ENCODE measurements at places on chromosomes 3 and 15.

DNA sequence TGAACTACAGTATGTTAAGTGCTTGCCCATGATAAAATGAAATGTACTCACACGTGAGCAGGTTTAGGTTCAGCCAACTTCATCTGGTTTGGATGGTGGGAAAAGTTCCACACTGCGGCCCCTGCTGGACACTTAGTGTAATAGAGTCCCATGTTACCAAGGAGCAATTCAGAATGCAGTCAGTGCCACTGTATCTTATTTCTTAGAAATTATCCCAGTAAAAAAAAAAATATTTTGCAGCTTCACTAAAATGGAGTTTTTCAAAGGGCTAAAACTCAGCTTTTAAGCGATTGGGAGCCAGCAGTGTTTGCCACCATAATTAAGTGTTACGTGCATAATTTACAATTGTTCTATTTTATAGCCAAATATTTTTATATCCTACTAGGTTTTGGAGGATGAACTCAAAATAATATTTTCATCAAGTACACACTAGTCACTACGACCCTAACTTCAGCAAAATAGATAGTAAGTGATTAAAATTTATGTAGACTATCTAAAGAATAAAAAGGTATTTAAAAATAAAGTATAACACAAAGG, 371.7 kb upstream of the GBE1 start:
- peak; percentile 55 for DNase-seq

DNA sequence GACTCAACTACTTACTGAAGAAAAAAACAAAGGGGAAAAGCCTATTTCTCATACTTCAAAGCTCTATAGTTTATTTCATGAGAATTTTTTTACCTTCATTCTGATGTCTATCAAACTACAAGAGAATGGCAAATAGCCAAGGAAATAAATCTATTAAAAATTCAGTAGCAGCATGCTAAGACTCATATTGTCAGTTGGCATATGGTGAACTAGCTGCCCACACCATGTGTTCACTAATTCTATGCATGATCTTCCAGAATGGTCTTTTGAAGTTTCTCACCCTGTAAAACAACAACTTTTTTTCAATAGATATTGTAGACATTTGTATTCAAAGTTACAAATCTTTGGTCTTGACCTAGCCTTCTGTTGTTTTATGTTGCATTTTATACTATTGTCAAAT, 386.2 kb downstream of the RSL24D1 start:
- no peak for DNase-seq

DNA sequence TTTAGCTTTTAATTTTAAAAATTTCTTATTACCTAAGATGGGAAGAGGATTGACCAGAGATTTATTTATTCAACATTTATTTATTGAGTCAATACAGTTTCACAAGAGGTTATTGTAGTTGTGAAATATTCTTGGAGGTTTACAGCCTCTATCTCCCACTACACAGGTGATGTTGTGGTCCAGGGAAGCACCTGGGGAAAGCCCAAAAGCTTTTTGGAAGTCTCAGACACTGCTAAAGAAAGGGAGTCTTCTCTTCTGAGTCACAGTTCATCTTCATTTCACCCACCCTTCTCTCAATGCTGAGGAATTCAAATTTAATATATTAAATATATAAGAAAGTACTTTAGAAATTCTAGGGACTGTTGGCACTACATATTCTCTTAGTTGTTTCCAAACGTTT, 41.8 kb downstream of the SERPINI1 start:
- DNase-seq, result no peak

DNA sequence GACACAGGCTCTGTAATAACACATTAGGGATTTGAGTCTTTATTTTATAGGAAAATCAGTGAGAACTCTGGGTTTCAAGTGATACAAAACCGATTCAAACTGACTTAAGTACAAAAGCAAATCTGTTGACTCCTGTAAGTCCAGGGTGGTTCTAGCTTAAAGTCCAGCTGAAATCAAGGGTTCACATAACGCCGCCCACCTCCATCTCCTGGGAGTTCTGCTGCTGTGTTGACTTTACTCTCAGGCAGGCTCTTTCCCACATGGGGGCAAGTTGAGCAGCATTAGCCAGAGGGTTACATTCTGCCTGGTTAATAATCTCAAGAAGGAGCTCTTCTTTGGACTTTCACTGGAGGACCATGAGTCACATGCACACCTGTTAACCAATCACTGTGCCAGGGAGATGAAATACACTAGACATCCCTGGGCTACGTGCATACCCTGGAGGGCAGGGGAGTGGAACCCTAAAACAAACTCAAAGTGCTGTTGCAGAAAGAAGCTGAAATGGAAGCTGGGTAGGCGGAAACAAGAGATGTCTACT, 9.7 kb upstream of the RNF7 start:
- no peak for DNase-seq

GRCh38 chr3:190485830-190486532, 27.9 kb upstream of the IL1RAP start:
- no peak for DNase-seq

GRCh38 chr3:107604057-107604822, 81.5 kb downstream of the BBX start:
- no peak for DNase-seq

DNA sequence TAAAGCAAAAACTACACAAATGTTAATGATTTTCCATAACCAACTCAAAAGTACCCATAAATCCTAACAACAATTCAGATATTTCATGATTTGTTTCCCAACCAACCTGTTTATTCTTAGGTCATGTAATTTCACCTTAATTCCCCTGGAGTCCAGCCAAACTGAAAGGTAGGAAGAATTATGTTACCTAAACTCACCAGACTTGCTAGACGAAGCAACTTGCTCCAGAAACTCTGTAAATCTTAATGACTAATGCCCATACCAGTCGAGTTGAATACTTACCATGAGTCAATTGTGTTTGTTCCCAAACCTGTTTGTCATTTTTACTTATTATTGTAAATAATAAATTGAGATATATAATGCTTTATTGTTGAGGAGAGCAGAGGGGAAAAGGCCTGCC, 1030.0 kb downstream of the TBL1XR1 start:
- no peak for DNase-seq

GRCh38 chr3:63580151-63580550, 72.3 kb upstream of the SNTN start:
- DNase-seq, result no peak

GRCh38 chr3:189516039-189516438, 115.2 kb upstream of the TP63 start:
- DNase-seq, result no peak

DNA sequence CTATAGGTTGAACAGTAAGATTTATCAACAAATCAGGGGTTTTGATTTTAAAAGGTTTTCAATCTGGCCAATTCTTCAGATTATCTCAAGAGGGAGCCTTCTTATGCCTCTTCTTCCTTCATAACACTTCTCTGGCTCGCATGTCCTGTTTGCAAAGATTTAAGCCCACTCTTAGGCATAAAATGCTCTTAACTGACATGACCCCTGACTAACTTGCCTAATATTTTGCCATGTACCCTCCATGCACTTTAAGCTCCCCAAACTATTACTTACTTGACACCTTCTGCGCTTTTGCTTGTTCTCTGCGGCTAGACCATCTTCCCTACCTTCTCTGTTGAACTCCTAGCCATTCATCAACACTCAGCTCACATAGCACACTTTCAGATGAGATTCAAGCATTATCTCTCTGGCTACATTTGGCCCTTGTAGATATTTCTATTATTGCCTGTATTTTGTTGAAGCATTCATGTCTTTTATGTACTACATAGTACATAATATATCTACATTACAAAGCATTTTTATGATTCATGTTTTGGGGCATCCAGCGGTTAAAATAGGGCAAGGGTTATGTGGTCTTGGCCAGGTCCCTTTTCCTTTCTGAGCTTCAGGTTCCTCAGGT, 1.0 kb upstream of the ARIH1 start:
- DNase-seq, result no peak

- no peak for DNase-seq
Measured at GRCh38 chr3:137792626-137793271, 28.6 kb downstream of the SOX14 start.

GRCh38 chr15:82763361-82764116, 42.3 kb downstream of the FSD2 start:
- no peak for DNase-seq

DNA sequence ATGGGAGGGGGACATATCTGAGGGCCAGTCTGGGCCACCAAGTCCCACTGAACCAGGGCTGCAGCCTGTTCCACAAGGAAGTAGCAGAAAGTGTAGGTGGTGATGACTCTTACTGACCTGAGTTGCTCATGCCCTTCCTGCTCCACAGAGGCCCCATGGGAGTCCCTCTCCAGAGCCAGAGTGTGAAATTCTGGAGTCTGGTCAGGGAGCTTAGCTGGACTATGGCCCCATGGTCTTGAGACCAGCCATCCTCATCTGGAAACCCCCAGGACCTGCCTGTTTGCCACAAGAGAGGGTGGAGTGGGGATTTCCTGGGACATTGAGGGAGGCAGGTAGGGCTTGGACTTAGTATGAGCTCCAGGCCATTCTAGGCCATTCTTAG, 3.0 kb downstream of the SPINT1 start:
- no peak for DNase-seq

DNA sequence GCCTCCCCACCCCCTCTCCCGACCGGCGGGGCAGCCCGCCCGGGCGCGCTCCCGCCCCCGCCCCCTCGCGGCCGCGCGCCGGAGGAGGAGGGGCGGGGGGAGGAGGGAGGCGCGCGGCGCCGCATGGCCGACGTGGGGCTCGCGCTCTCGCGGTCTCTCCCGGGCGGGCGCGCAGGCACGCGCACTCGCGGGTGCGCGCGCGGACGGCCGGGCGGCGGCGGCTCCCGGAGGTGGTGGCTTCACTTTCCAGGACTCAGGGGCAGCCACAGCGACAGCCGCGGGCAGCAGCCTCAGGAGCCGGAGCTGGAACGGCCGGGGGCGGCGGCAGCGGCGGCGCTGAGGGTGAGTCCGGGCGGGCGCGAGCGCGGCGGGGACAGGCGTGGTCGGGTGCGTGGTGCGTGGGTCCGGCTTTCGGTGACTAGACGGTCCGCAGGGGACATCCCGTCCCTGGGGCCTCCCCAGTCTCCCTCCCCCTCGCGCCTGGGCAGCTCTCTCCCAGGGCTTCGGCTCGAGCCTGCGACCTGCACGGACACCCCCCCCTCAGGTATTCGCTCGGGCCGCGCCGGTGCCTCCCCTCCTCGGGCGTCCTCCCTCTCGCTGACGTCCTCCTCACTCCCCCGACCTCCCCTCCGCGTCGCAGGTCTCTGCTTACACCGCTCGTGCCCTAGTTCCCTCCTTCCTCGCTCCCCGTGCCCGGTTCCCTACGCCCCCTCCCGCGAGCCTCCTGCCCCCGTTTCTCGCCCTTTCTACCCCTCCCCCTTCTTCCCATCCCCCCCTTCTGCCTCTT, at the start of gene UBE2E2:
TSS of gene UBE2E2 (plus strand) at position 407 of the 787 bp plus-strand sequence.
- DNase-seq, result peak; percentile 76

- DNase-seq, result peak; percentile 70
Measured at GRCh38 chr3:71103430-71103921, 480.1 kb downstream of the FOXP1 start.

GRCh38 chr3:31341130-31341529, 191.6 kb upstream of the STT3B start:
- DNase-seq, result no peak

DNA sequence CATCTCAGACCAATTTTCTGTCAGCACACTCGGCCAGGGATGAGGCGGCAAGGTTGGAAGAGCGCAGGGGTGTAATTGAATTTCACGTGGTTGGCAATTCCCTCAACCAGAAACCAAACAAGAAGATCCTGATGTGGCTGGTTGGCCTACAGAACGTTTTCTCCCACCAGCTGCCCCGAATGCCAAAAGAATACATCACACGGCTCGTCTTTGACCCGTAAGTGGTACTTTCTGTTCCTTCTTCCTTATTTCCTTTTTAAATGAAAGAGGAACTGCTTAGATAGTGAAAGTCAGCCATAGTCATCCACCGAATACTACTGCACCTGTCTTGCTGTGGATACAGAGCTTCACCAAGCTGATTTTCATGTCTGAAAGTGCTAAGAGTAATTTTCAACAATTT, 60.1 kb downstream of the SGO1 start:
- DNase-seq, result no peak

- DNase-seq, result no peak
Measured at GRCh38 chr15:41780727-41781126, 6.4 kb downstream of the MAPKBP1 start.

- DNase-seq, result no peak
Measured at GRCh38 chr3:99509224-99509623, 129.2 kb upstream of the COL8A1 start.

DNA sequence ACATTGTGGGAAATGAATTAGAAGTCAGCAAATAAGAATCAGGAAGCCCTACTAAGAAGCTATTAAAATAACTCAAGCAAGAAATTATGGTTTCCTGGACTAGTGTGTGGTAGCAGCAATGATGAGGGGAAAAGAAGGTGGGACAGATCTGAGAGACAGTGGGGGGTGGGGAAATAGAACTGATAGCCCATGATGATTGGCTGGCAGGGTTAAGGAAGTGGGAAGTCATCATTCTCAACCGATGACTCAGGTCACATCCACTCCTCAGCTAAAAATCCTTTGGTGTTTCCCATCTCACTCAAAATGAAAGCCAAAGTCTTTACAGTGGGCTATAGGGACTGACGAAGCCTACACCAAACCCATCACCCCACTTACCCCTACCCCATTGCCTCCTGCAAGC, 153.9 kb upstream of the ARHGEF26 start:
- DNase-seq, result no peak

GRCh38 chr15:25618161-25618560, 179.3 kb upstream of the UBE3A start:
- DNase-seq, result no peak

GRCh38 chr3:128725547-128726022, 398 bp upstream of the RAB7A start:
- DNase-seq, result no peak

- no peak for DNase-seq
Measured at GRCh38 chr3:184228376-184229137, 828 bp upstream of the VWA5B2 start.

DNA sequence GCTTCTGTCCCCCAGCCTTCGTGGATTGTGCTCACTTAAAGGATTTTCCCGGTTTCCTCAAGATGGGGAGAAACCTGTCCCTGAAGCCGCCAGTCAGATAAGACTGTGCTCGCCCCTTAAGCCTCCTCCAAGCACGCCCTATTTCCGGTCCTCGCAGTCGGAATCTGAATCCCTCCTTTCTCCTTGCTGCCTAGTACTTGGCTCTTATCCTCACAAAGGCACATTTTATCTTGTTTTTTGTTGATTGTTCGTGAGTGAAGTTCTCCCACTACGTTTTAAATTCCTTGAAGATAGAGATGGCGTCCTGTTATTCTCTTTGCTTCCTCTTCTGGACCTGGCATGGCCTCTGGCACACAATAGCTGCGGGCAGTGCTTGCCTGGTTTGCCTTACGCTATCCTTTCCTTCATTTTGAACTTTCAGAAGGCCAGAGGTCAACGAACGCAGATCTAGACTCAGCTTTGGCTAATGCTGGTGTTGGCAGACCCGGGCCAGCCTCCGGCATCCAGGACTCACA, 1.7 kb downstream of the CLDN11 start:
- no peak for DNase-seq

DNA sequence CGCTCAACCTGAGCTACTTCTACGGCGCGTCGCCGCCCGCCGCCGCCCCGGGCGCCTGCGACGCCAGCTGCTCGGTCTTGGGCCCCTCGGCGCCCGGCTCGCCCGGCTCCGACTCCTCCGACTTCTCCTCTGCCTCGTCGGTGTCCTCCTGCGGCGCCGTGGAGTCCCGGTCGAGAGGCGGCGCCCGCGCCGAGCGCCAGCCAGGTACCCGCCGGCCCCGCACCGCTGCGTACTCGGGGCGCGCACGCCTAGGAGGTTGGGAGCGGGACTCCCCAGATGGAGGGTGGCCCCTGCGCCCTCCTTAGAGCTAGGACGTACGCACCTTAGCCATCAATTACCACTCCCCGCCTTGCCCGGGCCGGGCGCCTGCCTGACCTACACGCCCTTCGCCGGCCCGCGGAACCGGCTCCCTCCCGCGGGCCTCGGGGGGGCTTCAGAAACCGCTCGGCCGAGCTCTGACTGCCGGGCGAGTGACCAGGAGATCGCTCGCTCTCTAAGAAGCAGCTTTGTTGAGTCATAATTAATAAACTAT, 466 bp downstream of the NFKBIZ start:
- DNase-seq, result peak; percentile 51

Measured in left ventricle myocardium inferior (tissue), 1 donor.